ENCODE measurements at places on chromosomes 16 and 17. TPM values are rescaled to one million over a fixed set of nuclear protein-coding genes. Genes with fewer than 3 reads are reported as not detected.

GRCh38 chr17:81002409-81003361, 11.0 kb downstream of the CHMP6 start:
- peak; percentile 91 for DNase-seq

DNA sequence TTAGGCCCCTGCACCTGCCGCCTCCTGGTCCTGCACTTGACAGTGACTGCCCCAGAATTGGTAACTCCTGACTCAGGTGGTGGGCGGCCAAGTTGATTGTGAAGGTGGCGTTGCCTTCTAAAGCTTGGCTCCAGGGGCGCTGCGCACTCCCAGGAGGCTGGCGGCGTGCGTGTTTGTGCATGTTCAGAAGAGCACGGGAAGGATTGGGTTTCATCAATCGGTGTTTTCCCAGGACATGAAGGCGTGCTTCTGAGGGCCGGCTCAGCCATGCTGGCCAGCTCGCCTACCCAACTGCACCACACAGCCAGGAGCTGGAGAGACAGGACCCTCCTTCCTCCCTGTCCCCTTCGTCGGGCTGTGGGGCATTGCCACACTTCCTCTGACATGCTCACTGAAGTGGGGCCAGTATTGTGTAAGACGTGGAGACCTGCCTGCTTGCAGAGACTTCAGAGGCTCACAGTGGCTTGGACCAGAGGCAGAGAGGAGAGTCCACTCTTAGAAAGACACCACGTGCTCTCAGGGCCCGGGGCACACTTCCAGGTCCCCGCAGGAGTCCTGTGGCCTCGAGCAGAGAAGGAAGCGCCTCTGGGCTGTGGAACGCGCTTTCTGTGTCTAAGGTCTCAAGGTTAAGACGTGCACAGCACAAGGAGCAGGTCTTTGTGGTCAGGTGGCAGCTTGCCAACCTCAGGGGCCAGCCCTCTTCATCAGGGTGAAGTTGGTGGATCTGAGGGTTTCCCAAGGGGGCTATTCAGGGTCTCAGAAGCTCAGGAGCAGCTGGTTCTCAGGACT, 2.8 kb downstream of the RAB40C start:
- DNase-seq, result peak; percentile 64

TCAP gene
- 0.50 TPM for total RNA-seq

DNA sequence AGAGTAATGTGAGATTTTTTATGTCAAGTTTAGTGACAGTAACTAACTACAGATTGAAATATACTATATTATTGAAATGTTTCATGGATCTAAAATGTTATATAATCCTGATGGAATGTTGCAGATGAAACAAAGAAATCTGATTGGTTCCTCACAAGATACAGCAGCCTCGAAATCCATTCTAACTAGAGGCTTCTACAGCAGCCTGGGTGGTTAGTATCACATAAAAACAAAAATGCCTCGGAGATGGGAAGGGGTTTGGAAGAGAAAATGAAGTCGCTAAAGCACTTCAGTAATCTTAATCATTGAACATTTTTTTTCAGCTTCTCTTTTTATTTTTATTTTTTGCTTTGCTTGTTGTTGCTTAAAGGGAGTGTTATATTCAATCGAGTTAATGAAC, 75.2 kb downstream of the TANC2 start:
- DNase-seq, result no peak

- DNase-seq, result no peak
Measured at GRCh38 chr17:48137656-48138055, 30.1 kb downstream of the SNX11 start.

HOXB2 gene
- total RNA-seq, result 7.0 TPM

GRB2 gene
- total RNA-seq, result 112 TPM

- peak; percentile 60 for DNase-seq
Measured at GRCh38 chr17:64491034-64491860, 5.6 kb downstream of the POLG2 start.

GRCh38 chr17:32741381-32741780, 135.5 kb downstream of the MYO1D start:
- DNase-seq, result no peak

OSGIN1 gene
- total RNA-seq, result 14.7 TPM

ZSCAN10 gene
- total RNA-seq, result not detected

DNA sequence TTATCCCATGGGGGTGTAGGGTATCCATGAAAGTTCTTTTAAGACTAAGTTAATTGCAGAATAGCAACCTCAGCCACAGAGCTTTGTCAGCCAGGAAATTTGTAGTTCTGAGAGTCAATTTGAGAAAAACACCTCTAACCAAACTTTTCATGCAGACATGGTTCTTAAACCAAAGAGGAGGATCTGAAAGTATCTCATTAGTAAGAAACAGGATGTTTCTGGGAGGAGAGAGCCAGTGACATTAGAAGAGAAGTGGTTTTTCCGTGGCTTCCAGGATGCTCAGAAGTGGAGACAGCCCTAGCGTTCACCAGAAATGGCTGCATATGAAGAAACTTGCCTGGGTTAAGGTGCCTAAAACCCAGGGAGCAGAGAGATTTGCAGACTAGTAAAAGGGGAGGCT, 7.9 kb downstream of the GNAO1 start:
- no peak for DNase-seq

USP6 gene
- 0.12 TPM for total RNA-seq

- DNase-seq, result no peak
Measured at GRCh38 chr17:16866436-16866835, 105.5 kb downstream of the TNFRSF13B start.

DNA sequence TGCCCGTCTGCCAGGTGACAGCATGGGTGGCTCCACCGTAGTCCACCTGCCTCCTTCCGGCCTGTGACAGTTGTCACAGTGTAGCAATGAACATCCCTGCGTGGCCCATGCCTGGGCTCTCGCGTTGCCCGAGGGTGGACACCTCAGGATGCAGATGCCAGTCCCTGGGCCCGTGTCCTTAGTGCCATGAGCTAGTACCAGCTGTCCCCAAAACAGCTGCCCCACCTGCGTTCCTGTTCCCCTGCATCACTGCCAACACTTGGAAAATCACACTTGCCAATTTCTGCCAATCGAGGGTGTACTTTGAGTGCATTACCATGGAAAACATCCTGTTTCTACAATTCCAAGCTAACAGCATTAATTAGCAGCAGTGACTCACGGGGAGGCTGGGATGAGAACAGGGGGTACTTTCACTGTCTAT, 9.0 kb upstream of the C16orf95 start:
- DNase-seq, result no peak

KIFC3 gene
- total RNA-seq, result 5.6 TPM

DNA sequence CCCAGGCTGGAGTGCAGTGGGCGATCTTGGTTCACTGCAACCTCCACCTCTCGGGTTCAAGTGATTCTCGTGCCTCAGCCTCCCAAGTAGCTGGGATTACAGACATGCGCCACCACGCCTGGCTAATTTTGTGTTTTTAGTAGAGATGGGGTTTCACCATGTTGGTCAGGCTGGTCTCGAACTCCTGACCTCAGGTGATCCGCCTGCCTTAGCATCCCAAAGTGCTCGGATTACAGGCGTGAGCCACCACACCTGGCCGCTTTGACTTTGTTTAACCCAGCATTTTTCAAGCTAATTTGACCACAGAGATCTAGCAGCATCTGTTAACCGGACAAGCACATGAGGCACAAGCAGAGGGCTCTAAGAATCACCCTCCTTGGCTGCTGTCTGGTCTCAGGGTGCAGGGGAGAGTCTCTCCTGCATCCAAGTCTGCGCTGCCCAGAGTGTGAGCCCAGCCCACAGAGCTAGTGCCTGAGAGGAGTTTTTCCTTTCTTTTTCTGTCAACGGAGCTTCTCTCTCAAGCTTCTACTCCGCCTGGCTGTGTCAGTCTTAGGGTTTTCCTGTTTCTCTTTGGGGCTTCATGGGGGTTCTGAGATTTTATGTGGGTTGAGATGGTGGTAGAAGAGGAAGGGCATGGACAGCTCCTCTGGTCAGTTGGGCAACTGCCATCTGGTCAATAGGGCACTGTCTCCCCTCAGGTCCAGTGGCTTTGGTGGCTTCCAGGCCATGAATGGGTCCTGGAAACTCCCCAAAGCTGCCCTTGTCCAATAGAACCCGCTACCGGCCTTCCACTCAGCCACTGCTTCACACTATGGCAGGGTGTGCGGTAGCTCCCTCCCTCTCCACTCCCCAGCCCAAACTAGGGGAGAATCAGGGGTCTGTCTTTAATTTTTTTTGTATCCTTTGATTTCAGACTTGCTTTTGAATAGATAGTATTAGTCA, 59.6 kb downstream of the TNFRSF13B start:
- DNase-seq, result no peak

MYO15B gene
- 575 TPM for total RNA-seq

NEUROD2 gene
- 0.12 TPM for total RNA-seq

DNA sequence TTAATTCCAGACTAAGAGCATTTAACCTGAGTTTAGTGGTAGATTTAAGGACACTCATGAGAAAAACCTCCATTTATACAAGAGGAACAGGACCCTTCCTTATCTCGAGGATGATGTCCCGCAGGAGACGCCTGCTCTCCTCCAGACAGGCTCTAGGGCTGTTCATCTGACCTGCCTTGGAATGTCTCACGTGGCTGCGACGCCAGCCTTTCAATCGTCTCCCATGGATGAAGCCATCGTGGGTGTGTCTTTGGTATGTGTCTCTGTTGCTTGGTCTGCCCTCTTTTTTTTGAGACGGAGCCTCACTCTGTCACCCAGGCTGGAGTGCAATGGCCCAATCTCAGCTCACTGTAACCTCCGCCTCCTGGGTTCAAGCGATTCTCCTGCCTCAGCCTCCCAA, 16.5 kb downstream of the CHMP6 start:
- no peak for DNase-seq

DNA sequence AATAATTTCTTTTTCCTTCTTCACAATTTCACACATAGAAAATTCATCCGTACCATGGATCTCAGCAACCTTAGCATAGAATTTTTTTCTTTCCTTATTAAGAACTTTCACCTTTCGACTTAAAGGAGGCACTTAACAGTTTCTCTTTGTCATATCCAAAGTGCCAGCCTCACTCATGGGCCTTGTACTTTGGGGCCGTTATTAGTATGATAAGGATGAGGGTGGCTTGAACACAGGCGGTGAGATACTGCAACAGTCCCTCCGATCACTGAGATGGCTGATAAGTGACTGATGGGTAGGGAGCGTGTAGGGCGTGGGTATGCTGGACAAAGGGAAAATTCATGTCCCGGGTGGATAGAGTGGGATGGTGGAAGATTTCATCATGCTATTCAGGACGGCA, 85.3 kb downstream of the OR1D5 start:
- DNase-seq, result no peak

- no peak for DNase-seq
Measured at GRCh38 chr16:13923703-13924298, 3.8 kb downstream of the ERCC4 start.

GRCh38 chr16:12673466-12673865, 130.2 kb downstream of the CPPED1 start:
- no peak for DNase-seq

CCL13 gene
- 2.6 TPM for total RNA-seq

DNA sequence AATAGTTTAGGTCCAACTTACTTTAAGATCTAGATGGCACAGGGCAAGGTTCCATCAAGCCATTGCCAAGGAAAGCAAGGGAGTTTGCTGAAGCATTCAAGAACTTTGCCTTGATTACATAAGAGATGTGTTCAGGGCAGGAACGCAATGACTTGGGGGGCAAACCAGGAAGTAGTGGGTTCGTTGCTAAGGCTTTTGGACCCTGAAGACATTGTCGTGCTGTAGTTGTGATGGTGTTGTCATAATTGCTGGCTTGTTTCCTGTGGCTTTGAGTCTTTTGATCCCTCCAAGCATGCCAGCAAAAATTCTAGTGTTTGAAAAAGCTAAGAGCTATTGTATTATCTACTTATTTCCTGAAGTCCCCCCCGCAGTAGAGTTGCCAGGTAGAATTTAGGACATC, 70.7 kb upstream of the HNF1B start:
- no peak for DNase-seq

SLFN13 gene
- total RNA-seq, result 8.6 TPM

GRCh38 chr16:72875291-72876031, 172.5 kb downstream of the ZFHX3 start:
- DNase-seq, result no peak

GRCh38 chr17:8631554-8631877, 991 bp upstream of the MYH10 start:
- no peak for DNase-seq

DNA sequence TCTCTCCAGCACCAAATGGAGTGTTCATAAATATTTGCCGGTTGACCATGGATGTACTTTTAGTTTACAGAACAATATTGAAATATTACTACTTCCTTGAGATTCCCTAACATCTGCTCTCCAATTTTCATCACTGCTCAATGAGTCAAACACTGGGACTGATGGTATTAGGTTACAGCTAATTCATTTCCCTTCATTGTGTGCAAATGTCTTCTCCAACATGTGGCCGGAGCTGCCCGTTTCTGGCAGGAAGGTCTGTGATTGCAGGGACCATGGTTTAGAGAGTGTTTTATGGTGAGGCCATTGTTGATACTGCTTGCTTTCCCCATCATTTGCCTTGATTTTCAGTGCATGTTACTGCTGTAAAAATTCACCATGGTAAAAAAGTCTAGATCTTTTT, 209.3 kb downstream of the HS3ST3B1 start:
- DNase-seq, result no peak

DNA sequence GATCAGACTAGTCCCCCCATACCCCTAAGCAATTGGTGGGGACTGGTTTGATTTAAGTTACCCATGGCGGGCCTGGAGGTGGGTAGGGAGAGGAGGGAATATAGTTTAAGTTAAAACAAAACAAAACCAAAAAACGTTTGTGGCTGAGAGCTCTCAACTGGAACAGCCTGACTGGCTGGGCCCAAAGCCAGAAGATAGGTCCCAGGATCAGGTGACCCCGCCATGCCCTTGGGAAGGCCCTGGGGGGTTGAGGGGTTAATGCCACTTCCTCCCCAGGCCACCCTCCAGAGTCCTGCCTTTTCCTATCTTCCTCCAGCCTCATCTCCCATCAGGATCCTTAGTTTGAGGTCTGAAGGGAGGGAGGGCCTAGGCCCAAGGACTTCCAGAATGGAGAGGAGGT, 82.3 kb upstream of the LHX1 start:
- DNase-seq, result no peak

NPIPB2 gene
- 13.0 TPM for total RNA-seq

DNA sequence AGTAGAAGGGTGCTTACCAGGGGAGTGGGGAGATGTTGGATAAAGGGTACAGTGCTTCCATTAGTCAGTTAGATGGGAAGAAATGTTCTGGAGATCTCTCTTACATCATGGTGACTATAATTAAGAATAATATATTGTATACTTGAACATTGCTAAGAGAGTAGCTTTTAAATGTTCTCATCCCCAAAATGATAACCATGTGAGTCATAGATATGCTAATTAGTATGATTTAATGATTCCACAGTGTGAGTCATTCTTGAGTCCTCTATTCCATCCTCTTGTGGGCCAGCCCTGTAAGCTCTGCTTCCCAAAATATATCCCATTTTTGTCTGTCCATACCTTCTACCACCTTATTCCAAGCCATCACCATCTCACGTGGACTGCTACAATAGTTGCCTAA, 80.6 kb upstream of the CDH11 start:
- no peak for DNase-seq

GRCh38 chr16:80280557-80280956, 260.2 kb upstream of the DYNLRB2 start:
- DNase-seq, result no peak

DNA sequence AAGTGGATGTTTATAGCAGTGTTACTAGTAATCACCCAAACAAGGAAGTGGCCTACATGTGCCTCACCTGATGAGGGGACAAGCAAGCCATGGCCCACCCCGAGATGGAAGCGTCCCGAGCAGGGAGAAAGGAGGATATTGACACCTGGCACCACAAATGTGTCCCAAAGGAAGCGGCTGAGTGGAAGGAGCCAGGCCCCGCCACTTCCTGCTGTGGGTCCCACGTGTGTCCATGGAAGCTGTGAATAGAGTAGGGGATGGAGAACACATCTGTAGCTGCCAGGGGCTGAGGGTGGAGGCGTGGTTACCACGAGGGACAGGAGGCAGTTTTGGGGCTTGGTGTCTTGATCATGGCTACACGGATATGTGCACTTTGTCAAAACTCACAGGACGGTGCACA, 49.2 kb downstream of the KCNJ12 start:
- no peak for DNase-seq
